ENCODE measurements at places on chromosomes 6 and 20.

- DNase-seq = no peak
Measured at GRCh38 chr6:111339294-111339693, 143.7 kb downstream of the REV3L start.

GRCh38 chr6:149236589-149236988 lies 80.9 kb upstream of the TAB2 start:
- DNase-seq = no peak

GRCh38 chr20:17663486-17663885 lies 18.6 kb downstream of the RRBP1 start:
- DNase-seq = no peak

DNA sequence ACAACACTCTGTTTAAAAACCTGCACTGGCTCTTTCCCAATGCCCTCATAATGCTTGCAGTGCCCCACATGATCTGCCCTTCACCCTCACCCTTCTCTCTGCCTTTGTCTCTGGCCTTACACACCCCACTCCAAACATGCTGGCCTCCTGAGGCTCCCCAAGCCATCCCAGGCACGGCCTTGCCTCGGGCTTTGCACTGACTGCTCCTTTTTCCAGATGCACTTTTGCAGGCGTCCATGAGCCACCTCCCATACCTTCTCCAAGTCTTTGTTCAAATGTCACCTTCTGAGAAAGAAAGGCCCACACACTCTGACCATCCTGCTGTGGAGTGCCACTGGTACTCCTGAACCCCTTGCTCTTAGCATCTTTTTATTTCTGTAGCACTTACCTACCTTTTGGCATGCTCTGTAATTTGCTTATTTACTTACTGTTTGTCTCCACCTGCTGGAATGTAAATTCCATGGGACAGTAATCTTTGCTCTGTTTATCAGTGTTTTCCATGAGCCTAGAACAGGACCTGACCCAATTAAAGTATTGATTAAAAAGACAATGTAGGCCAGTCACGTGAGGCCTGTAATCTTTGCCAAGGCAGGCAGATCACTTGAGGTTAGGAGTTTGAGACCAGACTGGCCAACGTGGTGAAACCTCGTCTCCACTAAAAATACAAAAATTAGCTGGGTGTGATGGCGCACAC lies 30.7 kb downstream of the GFRA4 start:
- no peak for DNase-seq

DNA sequence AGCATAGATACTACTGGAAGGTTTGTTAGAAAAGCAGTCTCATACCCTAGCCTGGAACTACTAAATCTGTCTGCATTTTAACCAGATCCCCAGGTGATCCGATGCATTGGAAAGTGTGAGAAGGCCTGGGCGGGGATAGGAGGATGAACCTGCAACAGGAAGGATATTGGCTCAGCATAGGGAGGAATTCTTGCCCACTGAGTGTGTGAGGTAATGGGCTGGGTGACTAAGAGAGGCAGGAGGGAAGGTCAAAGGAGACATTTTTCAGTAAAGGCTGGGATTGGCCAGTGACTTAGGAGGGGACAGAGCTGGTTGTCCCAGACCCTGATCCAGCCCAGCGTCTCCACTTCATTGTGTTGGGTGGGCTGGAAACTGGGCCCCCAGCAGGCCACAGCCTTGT lies 191.0 kb upstream of the LRFN2 start:
- no peak for DNase-seq

All from HFF-Myc (cell line).